Skin of body (tissue), 3 donors: ENCODE measurements at places on chromosomes 3 and 15.

- no peak for DNase-seq
Observed at GRCh38 chr3:36965440-36965839, 20.6 kb upstream of the TRANK1 start.

DNA sequence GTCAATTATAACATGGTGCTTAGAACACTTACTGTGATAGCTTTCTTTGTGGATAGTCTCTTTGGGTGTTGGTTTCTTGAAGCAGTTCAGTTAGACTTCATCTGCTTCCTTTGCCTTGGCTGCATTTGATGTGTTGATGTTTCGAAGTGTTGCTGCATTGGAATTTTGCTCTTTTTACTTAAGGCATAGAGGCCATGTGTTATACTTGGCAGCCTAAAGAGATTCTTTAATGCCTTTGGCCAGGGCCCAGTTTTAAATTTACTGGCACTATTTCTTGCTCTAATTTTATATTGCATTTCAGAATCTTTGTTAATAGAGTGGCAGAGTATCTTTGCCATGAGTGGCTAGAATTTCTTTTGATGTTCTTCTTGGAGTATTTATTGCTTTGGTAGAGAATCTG lies 21.2 kb downstream of the NR1D2 start:
- peak; percentile 78 for DNase-seq

DNA sequence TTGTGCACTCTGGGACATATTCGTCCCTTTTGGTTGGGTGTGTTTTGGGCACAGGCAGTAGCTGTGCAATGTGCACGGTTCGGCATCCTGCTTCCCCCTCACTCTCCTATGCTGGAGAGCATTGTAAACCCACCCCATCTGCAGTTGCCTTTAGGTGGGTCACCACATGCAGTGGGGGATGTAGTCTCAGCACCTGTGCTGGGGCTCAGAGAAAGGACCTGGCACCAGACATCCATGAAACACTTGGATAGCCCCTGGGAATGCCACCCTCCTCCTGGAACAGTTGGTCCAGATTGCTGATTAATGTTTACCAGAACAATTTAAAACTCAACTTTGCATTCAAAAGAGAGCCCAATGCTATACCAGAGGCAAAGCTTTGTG lies 123.9 kb upstream of the MEF2A start:
- no peak for DNase-seq

- DNase-seq: no peak
Observed at GRCh38 chr15:57463360-57463759, 87.1 kb downstream of the CGNL1 start.

GRCh38 chr3:52243791-52244628 lies 1.5 kb upstream of the PPM1M start:
- DNase-seq: no peak

- DNase-seq: no peak
Observed at GRCh38 chr3:49399461-49399860, 12.3 kb downstream of the RHOA start.

DNA sequence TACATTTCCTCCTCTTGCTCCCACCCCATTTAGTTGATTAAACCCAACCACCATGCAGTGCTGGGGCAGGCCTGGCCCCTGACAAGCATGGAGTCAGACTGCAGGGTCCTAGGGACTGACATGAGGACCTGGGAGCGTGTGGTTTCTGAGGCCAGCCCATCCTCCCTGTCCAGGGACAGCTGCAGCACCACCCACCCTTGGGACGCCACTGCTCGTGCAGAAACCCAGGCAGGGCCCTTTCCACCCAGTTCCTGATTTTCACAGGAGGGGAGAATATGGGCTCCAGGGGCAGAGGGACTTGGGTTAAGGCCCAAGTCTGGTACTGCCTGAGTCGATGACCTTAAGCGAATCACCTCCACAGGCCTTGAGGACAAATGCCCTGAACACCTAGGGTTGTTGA lies 23.7 kb downstream of the PLXND1 start:
- no peak for DNase-seq

GRCh38 chr15:68610825-68611224 lies 32.0 kb downstream of the CORO2B start:
- DNase-seq: no peak

DNA sequence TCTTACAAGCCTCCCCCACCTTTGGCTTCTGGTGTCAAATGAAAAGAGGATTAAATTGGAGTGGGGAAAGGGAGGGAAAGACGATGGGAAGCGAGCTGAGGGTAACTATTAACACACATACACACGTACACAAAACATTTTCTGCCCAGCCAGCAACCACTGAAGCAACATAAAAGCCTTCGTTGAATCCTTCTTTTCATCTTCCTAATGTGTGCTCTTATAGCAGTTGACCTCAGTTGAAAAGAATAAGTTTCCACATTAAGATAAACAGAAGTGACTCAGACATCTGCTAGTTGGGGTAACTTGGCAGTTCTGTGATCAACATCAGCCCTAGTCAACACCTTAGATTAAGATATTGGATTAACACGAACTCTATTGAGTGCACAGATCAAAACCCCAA lies 558.5 kb downstream of the MECOM start:
- no peak for DNase-seq

DNA sequence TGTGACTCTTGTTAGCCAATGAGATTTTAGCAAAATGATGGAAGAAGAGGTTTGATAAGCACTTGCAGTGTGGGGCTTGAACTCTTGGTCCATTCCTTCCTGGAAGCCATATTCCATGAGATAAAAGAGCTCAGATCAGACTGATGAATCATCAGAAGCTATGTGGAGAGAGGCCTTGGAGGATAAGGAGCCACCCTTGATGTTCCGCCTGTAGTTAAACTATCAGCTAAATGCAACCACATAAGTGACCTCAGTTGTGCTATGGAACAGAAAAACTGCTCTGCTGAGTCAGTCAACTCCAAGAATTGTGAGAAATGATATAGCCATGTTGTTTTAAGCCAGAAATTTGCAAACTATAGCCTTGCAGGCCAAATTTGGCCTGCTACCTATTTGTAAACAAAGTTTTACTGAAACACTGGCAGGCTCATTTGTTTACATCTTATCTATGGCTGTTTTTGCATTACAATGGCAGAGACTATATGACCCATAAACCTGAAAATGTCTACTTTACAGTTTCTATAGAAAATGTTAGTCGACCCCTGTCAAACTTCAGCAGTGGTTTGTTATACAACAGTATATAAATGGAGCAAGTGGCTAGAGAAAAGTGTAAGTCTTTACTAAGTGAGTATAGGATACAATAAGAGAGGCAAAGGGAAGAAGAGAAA lies 27.6 kb upstream of the GAP43 start:
- DNase-seq: no peak

DNA sequence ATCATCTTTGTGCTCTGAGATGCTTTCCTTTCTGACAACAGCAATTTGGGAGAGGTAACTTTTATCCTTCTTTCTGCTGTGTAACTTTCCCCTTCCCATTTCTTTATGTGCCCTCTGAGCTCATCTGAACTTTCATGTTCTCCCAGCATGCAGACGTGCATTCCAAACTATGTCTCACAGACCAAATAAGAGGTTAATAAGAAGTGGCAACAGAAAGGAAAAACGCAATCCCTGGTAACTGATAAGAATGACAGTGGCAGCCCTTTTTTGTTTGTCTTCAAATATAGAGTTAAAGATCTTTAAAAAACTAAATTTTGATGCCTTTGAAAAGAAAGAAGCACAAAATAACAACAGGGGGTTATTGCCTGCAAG lies 533.4 kb downstream of the FOXP1 start:
- no peak for DNase-seq

- DNase-seq: peak; percentile 24
Observed at GRCh38 chr3:87350367-87351199, 74.2 kb upstream of the POU1F1 start.

DNA sequence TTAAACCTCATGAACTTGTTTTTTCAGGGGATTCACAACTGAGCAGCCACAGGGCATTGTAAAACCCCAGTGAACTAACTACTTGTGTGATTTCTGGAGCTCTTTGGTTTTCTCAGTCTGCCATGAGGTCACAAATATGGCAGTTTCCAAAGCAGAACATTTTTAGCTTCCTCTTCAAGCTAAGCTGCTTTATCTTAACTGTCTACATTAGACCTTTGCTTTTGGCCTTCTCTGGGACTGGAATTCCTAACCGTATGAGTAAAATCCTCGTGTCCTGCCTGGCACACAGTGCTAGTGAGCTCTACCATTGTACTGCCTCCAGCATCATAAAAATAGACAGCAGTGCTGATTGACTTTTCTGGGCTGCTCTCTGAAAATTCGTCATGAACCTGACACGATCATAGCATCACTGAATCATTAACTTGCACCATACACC lies 22.1 kb downstream of the CDIN1 start:
- no peak for DNase-seq

DNA sequence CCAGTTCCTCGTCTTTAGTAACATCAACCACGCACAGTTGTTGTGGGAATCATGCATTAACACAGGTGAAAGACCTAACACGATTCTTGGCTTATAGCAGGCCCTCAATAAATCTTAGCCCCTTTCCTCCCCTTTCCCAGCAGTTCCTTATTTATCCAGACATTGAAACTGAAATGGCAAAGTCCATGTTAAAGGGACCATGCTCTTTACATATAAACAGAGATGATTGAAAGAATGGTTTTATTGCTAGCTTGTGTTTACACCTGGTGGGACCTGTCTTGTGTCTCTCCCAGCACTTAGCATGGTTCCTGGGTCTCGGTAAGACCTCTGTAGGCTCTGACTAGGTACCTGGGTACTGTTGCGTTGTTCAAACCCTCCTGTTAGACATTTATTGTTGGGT lies 251.8 kb downstream of the LRTM1 start:
- DNase-seq: no peak

GRCh38 chr3:169952045-169952444 lies 14.6 kb upstream of the SEC62 start:
- DNase-seq: no peak

GRCh38 chr3:172098698-172099494 lies 59.5 kb downstream of the FNDC3B start:
- no peak for DNase-seq

DNA sequence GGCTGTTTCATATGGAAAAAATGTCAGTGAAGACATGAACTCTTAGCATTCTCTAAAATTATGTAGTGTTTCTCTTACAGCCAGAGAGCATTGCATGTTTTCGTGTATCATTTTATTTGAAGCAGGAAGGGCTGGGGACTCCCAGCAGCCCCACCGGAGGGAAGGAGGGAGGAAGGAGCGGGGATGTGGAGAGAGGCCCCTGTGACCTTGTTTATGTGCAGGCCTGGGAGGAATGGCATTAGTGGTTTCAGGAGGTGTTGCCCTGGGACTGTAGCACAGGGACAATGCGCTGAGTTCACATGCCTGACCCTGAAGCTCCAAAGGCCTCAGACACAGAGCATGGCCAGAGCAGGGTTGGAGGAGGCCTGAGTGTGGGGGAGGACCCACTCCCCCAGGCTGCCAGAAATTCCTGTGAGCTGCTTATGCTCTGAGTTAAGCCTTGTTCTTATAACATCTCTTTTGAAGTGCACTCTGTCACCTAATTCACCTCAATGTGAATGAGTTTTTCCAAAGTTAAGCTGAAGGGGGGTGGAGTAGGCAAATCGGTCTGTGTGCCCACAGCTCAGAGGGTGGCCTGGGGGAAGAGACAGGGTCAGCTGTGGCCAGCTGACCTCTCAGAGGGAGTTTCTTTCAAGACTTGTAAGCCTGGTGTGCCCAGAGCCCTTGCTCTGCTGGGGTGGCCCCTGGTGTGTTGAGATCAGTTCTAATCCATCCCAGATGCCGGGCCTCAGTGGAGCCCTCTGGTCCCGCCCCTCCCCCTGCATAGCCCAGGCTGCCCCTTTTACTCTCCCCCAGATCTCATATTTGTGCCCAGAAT lies 3.9 kb upstream of the RNU6-1 start:
- peak; percentile 17 for DNase-seq

DNA sequence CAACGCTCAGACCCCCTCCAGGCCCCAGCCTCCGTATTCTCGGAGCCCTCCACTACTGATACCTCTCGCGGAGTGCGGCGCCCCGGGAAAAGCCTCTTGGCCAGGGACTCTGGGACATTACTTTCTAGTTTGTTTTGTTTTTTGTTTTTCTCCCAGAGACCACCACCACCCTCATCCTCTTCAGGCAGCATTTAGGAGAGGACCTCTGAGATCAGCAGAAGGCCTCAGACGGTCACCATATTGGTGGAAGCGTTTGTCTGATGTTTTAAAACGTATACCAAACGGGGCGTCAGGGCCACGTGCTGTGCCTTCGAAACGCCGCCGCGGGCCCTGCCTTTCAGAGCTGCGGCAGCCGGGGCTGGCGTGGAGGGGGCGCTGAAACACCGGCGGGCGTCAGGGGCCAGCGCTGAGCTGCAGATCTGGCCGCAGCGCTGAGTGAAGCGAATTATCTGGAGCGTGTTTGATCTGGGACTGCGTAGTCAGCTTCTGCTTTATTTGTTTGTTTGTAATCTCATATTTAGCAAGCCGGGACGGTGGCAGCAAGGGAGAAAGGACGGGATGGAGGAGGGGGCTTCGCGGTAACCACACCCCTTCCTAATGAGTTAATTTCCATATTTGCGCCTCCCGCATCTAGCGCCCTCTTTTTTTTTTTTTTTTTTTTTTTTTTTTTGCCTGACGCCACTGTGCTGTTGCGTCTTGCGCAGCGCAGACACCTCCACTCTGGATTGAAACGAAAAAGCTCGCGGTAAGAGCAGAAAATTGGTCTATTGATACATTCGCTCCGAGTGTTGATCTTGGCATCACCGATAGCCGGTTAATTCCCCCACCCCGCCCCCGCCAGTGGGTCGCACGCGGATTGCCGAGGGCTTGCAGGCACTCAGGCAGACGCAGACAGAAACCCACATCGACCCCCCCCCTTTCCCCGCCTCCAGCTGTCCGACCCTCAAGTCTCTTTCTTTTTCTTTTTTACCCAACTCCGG lies 14.9 kb downstream of the SOX2 start:
- DNase-seq: no peak

- no peak for DNase-seq
Observed at GRCh38 chr3:14301558-14301957, 100.8 kb upstream of the SLC6A6 start.

DNA sequence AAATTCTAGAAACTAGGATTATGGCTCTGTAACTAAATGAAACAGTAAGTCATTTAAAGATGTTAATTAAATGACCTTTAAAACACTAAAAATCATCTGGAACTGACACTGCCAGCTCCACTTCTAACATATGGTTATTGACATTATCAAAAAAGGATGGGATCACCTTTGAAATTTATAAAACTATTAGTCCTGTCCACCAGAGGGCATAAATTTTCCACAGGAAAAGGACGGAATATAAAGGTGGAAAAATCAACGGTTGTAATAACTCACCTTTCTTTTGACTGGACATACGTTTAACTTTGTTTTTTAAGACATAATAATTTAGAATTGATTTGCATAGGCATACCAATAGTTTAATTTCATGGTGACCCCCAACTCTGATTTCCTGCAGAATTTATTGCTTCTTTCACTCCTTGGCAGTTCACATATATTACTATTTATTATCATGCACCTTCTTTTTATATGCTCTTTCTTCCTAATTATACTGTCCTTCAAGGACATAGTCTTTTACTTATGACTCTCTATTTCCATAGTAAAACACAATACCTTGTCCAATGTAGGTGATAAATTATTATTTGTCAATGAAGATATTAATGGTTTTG lies 345.7 kb downstream of the CADM2 start:
- DNase-seq: no peak
